Caco-2 (cell line): ENCODE measurements at places on chromosomes 3 and 15.

- no peak for DNase-seq
Measured at GRCh38 chr3:43366481-43366880, 80.1 kb downstream of the SNRK start.

DNA sequence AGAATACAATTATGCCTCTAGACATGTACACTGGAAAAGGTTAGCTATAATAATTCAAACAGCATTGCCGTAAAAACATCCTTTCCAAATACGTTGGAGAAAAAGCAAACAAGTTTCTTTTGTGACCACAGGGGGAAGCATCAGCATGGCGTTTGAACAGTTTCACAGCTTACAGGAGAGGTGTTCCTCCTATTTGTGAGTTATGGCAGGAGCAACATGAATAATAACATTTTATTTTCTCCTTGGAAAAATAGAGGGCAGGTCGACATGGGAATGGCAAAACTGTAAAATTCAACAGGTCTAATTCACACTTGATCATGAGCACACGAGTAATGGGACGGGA is 39.7 kb upstream of the GADL1 start:
- peak; percentile 44 for DNase-seq

- no peak for DNase-seq
Measured at GRCh38 chr3:69400683-69401082, 14.8 kb upstream of the FRMD4B start.

DNA sequence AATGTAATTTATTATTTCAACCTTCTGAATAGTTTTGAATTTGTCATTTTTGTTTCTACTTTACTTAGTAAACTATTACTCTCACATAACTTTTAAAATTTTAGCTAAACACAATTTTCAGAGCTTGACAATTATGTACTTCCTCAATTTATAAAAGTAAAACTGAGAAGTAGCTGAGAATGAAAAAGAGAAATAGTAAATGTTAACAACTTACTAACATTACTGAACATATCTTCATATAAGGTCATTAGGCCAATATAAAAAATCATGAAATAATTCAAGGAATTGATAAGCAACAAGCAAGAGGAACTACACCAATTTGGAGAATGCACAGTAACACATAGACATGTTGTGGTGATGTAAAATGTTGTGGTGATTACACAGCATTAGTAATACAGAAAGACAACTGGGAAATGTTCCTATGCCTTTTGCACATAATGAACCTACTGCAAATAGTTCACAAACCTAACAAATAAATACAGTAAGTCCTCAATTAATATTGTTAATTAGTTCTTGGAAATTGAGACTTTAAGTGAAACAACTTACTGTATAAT is 137.9 kb downstream of the CBLB start:
- no peak for DNase-seq

DNA sequence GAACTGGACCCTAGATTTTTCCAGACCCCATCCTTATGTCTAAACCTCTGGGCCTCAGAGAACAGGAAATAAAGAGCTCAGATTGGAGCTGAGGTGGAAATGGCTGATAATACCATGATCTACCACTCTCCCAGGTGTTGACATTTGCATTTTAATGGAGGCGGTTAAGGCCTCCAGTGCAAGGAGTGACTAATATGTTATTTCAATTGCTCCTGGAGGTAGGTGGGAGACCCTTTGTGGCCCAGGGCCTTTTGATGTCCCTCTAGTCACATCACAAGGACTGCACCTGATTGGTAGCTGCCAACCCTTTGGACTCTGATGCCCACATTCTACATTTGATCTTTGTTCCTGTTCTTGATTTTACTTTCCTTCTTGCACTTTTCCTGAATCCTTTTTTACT is 9.0 kb upstream of the ADCY5 start:
- DNase-seq, result no peak

GRCh38 chr15:52923626-52924025 is 133.5 kb upstream of the ONECUT1 start:
- no peak for DNase-seq

DNA sequence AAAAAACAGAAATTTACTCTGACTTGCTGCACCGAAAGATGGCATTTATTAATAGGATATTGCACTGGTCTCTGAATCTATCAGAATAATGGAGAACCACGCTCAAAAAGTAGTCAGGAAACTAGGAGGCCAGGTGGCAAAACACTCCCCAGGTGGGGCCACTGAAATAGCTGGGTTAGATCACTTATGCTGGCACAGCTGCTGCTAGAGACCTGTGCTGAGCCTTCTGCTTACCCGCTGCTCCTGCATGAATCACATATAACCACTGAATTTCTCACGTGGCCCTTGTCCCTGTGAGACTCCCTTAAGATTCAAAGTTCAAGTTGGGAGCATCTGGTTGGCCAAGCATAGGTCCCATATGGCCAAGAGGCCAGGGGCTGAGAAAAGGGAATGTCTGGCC is 66.0 kb upstream of the OXTR start:
- DNase-seq, result no peak

DNA sequence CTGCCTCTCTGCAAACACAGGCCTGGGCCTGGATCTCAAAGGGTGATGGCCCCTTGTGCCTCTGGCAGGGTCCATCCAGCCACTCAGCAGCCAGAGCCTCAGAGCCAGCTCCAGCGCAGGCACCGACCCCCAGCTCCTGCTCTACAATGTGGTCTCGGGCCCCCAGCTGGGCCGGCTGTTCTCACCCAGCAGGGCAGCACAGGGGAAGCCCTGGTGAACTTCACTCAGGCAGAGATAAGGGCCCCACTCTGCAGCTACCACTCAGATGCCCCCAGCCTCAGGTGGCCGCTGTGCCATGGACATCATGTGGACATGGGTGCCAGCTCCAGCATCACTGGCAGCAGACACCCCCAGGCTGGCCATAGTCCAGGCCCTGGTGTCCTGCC is 173.1 kb downstream of the TBC1D2B start:
- DNase-seq, result no peak

DNA sequence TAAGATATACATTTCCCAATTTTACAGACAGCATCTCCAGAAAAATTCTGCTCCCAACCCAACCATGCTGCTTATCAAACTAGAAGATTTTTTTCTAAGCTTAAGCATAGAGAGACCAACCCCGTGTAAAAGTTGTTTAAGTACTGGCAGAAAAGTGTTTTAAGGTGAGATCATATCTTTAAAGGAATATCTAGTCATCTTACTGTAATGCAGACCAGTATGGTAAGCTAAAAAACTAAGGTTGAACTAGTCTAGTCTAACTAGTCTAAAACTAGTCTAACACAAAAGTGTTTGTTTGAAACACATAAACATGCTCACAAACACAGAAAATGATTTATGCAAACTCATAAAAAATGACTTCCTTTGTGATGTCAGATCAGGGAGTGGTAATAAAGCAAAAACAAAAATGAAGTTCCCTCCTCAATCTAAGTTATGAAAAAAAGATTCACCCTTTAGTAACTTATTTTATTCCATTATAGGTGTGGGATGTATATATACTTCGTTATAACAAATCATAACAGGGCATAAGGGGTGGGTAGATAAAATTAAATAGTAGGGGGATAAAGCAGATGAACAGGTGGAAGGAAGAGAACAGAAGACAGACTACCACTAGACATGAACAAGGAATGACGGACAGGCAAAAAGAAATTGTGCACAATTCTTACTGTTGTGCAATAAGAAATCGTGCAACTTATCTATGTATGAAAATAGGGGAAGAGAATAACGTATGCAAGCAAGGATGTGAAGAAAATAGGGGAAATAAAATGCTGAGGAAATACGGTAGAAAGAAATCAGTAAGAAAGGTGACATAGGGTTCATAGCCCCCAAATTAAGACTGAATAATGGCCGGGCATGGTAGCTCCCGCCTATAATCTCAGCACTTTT is 10.0 kb downstream of the MYO5A start:
- DNase-seq, result no peak

DNA sequence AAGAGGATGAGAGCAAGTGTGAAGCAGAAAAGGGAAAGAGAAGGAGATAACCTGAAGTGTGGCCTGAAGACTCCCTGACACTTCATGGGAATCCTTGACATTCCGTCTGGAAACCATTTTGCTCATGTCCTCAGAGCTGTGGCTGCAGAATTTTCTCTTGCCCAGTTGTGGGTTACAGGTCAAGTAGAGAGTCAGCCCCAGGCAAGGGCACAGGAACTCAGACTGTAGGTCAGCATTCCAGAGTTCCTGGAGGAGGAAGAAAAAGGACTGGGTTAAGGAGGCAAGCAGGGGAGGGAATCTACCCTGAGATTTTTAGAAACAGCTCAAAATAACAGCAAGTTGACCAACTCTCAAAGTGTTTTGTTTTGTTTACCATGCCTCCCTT is 4.1 kb upstream of the THSD4 start:
- DNase-seq, result no peak

DNA sequence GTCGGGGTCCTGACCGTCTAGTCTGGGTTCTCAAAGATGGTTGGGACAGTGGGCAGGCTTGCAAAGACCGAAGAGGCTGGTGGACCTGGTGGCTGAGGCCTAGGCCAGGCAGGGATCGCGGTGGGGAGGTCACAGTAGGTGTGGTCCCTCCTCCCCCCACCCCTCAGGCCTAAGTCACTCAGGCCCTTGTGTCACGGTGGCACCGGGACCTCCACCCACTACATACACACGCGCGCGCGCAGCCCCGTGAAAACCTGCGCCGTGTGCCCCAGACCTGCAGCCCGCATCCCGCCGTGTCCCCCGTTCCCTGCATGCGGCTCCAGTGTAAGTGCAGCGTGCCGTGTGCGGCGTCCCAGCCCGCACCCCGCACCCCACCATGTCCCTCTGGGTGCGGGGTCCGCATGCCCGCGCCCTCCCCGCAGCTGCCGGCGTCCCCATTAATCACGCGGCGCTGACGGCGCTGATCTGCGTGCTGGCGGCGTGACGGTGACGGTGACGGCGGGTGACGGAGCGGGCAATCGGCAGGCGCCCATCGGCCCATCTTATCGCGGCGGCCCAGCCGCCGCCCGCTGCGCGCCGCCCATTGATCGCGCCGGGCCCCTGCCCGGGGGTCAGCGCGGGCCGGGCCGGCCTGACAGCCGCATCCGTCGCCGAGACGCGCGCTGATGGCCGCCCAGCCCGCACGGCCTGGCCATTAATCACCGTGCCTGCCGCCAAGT is 24.4 kb downstream of the SEC61A1 start:
- DNase-seq, result no peak

- DNase-seq, result no peak
Measured at GRCh38 chr3:130276203-130276803, 69.2 kb upstream of the COL6A5 start.
